KBM-7 (cell line): ENCODE measurements at places on chromosomes 11 and 22.

DNA sequence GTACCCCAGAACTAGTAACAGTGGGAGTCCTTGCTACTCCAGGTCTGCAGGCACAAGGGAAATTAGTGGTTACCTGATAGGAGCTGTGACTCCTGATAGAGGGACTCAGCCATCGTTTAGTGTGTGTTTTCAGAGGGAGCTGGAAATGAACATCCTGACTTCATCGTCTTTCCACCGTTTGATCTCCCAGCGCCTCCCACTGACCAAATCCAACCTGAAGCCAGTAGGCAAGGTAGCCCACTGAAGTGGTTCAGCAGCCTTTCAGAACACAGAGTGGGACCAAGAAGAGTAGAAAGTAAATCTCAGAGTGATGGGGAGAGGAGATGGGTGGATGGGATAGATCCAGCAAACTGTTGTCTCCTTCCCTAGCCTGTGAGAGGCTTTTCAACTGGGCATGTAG lies 385.9 kb downstream of the INSC start:
- DNase-seq = no peak

GRCh38 chr11:14539982-14540421 lies 19.8 kb upstream of the PSMA1 start:
- DNase-seq = no peak

DNA sequence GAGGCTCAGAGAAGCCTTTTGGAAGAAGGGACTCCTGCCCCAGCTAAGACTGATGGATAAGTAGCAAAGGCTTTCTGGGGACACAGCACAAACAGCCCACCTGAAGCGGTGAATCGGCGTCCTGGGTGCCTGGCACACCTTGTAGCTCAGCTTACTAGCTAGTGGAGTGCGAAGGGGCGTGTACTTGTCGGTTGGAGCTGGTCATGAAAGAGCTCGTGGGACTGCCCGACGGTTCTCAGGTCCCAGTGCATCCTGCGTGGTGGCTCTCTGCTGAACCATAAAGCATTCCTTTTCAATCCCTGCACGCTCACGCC lies 690 bp upstream of the UVRAG start:
- no peak for DNase-seq

DNA sequence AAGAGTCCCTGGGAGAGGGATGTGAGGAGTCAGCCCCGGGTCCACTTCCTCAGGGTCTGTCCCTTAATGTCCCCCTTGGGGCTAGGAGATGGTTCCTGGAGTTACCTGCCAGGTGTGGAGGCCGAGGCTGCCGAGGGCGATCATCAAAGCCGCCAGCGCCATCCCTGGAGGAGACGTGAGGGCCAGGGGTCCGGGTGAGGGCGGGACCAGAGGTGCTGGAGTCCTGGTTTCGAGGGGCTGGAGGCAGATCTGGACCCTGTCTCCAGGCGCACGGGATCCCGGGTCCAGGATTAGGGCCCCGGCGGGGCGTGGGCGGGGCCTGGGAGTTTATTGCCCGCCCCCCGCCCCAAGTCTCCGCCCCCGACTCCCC lies at the start of gene ART5:
Gene ART5 (minus strand): TSS at position 292 of the 370 bp plus-strand sequence. CDS start 130 bp downstream, at position 162.
- DNase-seq = no peak

GRCh38 chr22:47673557-47673956 lies 911.1 kb downstream of the TBC1D22A start:
- no peak for DNase-seq

- no peak for DNase-seq
Observed at GRCh38 chr11:104663190-104664140, 234.8 kb downstream of the CASP12 start.

GRCh38 chr22:44634426-44635321 lies 67.3 kb upstream of the PRR5 start:
- no peak for DNase-seq

DNA sequence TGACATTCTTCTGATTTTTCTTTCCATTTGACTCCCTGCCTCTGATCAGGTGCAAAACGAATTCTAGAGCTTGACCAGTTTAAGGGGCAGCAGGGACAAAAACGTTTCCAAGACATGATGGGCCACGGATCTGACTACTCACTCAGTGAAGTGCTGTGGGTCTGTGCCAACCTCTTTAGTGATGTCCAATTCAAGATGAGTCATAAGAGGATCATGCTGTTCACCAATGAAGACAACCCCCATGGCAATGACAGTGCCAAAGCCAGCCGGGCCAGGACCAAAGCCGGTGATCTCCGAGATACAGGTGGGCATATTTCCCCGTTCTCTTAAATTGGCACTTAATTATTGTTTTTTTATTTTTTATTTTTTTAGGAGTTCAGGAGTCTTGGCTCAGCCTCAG lies 15.4 kb downstream of the XRCC6 start:
- DNase-seq = no peak

GRCh38 chr11:10875430-10876021 lies 17.7 kb upstream of the ZBED5 start:
- DNase-seq = no peak

- DNase-seq = no peak
Observed at GRCh38 chr11:77159937-77160495, 32.0 kb downstream of the MYO7A start.

DNA sequence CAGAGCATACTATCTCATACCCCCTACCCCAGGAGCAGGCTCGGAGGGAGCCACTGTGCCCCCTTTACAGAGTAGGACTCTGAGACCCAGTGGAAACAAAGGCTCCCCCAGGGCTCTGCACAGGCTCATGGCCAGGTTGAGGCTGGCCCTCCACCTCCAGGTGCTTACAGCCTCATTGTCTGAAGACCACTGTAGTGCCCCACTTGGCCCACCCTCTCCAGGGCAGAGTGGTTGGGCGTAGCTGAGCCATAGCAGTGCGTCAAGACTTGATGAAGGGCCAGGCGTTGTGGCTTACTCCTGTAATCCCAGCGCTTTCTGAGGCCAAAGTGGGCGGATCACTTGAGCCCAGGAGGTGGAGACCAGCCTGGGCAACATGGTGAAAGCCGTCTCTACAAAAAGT lies 1.7 kb downstream of the ANKRD13D start:
- no peak for DNase-seq

DNA sequence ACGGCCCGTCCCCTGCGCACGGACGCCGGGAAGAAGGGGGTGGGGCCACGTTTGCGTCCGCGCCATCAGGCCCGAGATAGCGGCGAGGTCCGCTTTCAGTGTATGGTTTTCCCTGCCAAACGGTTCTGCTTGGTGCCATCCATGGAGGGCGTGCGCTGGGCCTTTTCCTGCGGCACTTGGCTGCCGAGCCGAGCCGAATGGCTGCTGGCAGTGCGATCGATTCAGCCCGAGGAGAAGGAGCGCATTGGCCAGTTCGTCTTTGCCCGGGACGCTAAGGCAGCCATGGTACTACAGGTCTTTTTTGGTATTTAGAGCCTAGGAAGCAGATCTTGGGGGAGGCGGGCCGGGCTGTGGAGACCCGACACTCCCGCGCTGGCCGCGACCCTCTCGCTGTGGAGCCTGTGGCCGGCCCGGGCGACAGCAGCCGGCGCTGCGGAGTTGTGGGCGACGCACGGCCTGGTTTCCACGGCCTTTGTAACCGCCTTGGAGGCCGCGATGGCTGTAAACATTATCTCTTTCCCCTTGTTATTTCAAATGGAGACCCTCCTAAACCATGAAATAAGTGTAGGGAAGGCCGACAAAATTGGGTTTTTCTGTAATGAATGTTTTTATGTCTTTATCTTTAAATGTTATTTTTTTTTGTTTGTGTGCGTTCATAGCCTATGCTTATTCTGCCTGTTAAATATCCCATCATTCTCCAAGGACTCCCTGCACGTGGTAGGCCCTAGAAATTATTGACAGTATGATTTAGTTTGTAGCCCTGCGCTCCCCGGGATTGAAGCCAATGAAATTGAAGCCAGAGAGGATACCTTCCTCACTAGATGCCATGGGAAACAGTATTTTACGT lies at the start of gene AASDHPPT:
Gene AASDHPPT (plus strand): TSS at position 54 of the 847 bp plus-strand sequence. CDS start 49 bp downstream, at position 103.
- peak; percentile 71 for DNase-seq

GRCh38 chr11:76824980-76825725 lies 35.6 kb upstream of the ACER3 start:
- no peak for DNase-seq

DNA sequence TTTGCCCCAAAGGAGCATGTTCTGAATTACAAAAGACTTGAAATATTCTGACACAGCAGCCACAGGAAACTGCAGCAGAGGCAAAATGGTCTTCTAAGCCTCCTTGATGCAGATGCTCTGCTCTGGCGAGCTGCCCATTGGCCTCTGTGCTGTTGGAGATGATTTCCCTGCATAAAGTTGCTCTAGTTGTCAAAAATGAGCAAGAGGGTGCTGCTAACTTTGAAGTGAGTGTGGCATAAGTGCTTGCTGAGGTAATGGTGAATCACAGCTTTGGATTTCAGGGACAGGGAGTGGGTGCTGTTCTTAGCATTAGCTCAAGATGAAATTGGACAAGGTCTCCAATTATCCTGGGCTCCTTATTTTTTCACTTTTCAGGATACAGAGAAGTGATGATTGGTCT lies 435.4 kb downstream of the TMEM135 start:
- DNase-seq = no peak

- no peak for DNase-seq
Observed at GRCh38 chr22:39723899-39724351, 153.4 kb downstream of the CACNA1I start.

DNA sequence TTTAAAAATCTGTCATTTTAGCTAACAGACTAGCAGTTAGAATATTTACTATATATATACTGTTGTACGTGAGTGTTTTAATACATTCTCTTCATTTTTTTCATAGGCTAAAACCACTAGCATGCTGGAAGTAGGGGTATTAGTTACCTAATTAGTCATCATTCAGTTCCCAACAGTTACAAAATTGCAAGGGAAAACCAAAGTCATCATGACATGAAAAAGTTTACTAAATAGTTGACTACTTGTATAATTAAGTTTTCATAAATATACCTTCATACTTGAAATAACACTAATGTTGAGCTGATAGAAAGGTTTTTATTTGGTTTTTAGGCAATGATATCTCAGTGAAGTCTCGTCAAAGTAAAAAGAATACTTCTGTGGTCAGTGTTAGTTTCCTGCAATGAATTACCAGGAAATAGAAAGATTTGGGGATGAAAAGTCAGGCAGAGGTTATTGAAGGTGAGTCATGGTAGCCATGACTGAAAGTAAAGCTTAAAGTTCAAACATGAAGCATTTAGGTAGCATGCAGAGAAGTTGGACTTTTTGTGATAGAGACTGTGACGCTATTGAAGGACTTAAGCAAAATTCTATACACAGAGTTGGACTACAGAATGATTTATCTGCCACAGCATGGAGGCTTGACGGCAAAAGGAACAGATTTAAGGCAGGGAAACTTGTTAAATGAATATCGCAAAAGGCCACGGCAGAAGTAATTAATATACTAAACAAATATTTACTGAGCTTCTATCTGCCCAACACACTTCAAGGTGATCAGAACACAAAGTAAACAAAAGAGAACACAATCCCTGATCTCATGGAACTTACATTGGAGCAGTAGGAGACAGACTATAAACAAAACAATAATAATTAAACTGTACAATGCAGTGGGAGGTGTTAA lies 828.1 kb upstream of the FAT3 start:
- DNase-seq = no peak

DNA sequence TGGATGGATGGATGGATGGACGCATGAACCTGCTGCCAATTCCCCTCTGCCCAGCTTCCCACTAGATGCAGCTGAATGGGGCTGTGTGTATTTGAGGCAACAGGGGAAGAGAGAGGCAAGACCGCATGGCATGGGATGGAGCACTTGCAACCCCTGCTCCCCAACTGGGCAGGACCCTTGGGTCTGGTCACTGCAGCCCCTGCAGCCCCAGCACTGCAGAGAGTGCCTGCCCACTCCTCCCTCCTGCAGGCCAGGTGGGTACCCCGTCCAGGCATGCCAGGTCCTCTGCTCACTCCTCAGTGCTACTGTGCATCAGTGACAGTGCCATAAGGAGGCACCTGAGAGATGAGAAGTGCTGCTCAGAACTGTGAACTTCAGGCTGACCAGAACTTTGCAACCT lies 40.3 kb downstream of the OSBPL5 start:
- no peak for DNase-seq

GRCh38 chr11:122331079-122331478 lies 215.1 kb upstream of the BLID start:
- DNase-seq = no peak

DNA sequence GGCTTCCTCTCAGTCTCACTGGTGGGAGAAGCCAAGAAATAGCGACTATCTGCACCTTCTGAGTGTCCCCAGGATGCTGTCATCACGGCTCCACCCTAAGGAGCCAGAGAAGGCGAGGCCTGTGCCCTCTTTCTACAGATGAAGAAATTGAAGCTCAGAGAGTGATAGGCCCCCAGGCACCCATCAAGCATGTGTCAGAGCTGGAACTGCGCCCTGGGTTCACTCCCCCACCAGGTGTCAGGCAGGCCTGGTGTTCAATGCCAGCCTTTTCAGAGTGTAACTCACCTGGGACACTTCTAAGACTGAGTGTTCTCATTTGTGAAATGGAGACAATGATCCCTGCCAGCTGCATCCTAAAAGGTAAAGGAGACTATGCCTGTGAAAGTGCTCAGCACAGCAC lies 127.3 kb upstream of the SEZ6L start:
- no peak for DNase-seq

DNA sequence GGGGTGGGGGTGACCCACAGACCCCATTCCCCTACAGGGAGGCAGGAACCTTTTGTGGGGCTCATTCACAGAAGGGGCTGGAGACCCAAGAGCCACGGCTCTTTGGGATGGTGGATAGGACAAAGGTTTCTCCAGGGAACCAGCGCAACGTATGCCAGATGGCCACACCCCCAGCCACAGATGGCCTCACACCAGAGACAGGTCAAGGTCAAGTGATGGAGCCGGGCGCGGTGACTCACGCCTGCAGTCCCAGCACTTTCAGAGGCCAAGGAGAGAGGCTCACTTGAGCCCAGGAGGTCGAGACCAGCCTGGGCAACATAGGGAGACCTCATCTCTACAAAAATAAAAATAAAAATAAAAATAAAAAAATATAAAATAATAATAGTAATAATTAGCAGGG lies 17.1 kb upstream of the BRSK2 start:
- no peak for DNase-seq

DNA sequence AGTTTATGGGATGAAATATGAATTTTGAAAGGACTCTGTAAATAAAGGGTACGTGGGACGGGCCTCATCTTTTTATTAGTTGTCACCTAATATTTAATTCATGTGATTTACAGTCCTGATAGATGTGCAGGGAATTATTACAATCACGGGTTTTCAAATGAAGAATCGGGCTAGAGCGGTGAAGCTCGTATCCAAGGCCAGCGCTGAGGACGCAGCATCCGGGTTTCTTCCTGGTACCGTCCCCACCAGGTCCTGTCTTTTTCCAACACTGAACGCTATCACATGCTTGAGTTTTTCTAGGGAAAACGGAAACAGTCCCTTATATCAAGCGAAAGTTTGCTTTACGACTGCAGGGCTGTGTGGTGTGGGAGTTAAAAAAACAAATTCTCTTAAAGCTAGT lies 787 bp downstream of the SMDT1 start:
- no peak for DNase-seq

DNA sequence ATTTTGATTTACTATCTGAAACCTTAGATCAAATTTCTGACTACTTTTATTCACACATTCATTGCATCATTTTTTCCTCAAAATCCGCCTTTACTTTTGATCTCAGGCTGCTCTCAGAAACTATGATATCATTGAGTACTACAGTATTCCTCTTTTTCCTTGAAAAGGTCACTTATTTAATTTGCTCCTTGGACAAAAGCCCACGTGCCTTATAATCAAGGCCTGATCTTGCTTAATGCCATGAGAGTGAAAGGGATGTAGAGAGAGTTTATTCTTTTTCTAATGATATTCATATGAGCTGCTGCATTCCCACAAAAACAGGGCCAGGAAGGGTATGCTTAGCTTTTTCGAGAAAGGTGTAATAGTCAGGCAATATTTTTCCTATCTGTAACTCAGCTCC lies 327.0 kb downstream of the ETS1 start:
- no peak for DNase-seq
